ENCODE measurements at places on chromosomes 3 and 15.
A peak's percentile ranks its signal among the peaks of the same experiment; 100 is the strongest.

DNA sequence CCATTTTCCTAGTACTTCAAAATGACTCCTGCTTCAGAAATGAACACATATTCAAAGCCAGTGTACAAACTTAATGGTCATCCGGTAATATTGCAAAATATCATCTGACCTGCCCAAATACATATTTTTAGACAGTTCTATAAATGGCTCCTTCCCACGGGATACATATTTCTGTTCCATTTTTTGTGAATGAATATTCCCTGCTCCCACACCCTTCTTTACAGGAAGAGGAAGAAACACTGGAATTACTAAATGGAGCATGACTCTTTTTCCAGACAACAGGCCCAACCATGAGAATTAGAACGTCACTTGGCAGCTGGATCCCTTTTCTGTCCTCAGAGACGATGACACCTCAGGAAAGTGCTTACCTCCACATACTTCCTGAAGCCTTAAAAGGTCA, 38.0 kb upstream of the CBLB start:
- peak; percentile 71 for DNase-seq

DNA sequence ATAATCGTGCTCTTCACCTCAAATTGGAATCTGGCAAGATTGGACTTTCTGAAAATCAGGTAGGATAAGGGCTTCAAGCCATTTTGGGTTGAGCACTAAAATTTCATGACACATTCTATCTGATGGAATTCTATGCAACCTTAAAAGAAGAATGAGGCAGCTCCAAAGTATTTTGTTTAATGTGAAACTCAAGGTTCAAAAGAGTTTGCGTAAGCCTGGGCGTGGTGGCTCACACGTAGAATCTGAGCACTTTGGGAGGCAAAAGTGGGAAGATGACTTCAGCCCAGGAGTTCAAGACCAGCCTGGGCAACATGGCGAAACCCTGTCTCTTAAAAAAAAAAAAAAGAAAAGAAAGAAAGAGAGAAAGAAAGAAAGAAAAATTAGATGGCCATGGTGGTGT, 3.6 kb upstream of the PLA1A start:
- no peak for DNase-seq

GRCh38 chr3:22371036-22371435, 620.0 kb upstream of the ZNF385D start:
- no peak for DNase-seq

DNA sequence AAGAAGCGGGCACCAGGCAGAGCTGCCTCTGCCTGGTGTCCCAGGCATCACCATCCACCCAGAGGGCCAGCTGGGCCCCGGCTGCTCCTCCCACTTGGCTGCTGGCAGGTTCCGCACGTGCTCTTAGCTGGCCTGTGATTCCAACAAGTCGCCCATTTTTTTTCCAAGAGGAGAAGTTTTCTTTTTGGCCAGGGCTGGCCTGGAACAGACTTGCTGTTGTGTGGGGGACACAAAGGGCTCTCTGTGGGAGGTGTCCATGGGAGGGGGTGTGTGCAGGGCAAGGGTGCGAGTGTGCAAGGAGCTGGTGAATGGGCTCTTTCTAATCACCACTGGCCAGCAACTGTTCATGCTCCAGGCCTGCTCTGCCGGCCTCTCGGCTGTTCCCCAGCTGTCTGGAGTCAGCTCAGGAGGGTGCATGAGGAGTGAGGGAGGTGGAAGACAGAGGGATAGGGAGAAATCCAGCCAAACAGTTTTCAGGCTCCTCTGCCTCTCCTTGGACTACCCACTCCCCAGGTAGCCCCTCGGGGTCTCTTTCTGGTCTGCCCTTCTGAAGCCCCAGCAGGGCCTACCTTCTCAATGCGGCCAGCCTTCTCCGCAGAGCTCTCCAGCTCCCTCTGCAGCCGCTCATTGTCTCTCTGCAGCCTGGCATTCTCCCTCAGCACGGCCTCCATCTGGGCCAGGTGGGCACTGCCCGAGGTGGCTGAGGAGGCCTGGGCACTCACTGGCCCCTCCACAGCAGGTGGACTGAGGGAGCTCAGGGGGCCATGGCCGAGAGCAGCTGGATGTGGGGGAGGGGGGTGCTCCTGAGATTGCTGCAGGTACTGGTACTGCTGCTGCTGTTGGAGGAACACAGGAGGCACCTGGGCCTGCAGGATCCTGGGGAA, 7.1 kb downstream of the AMOTL2 start:
- DNase-seq, result no peak

DNA sequence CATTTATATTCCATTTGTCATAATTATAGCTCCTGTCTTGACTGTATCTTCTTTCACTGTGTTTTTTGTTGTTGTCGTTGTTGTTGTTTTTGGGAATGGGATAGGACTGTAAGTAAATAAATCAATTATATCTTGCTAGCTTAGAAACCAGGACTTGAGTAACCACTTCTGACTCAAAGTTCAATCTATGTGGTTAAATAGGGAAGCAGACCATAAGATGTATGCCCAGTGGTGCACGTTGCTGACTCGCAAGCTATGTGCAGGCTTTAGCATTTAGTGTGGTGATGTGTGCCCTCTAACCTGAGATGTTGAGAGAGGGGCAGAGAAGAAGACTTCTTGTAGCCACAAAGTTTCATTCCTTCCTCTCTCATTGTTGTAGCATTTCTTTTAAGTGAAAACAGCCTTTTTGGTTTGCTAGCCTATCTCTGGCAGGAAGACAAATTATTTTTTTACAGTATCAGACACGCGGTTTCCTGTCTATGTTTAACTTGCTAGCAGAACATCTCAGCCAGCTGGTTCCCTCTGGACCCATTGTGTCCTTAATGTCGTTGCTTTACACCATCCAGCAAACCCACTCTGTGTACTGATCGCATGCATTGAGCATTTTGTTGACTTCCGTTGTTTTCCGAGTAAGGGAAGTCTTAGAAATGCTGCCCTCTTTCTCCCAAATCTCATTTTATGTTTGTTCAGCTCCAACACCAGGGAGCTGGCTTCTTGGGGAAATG, 52.1 kb downstream of the TGFBR2 start:
- peak; percentile 84 for DNase-seq

GRCh38 chr15:35751413-35752133, 205.6 kb upstream of the DPH6 start:
- peak; percentile 78 for DNase-seq

GRCh38 chr15:100847194-100847593, 32.4 kb upstream of the ALDH1A3 start:
- no peak for DNase-seq

GRCh38 chr3:151329363-151329762, at the start of gene P2RY13:
Gene P2RY13, minus strand, starts transcription at chr3:151329549. Its CDS starts 21 bp downstream, at chr3:151329528.
- no peak for DNase-seq

- DNase-seq, result peak; percentile 81
These were observed 351.8 kb upstream of the TPRG1 start for GRCh38 chr3:188819939-188820338.

- DNase-seq, result peak; percentile 54
These were observed 92.9 kb downstream of the UBE3A start for GRCh38 chr15:25345943-25346342.

DNA sequence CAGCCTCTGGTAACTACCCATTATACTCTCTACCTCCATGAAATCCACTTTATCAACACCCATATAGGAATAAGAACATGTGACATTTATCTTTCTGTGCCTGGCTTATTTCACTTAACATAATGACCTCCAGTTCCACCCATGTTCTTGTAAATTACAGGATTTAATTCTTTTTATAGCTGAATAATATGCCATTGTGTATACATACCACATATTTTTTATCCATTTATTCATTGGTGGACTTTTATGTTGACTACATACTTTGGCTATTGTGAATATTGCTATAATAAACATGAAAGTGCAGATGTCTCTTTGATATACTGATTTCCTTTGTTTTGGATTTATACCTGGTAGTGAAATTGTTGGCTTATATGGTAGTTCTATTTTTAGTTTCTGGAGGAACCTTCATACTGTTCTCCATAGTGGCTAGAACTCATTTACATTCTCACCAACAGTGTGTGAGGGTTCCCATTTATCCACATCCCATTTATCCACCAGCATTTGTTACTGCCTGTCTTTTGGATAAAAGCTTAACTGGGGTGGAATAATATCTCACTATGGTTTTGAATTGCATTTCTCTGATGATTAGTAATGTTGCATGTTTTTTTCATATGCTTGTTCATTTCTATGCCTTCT, 473.4 kb downstream of the TBL1XR1 start:
- DNase-seq, result no peak

- DNase-seq, result no peak
These were observed 1.1 kb downstream of the SNRK start for GRCh38 chr3:43287500-43287873.

DNA sequence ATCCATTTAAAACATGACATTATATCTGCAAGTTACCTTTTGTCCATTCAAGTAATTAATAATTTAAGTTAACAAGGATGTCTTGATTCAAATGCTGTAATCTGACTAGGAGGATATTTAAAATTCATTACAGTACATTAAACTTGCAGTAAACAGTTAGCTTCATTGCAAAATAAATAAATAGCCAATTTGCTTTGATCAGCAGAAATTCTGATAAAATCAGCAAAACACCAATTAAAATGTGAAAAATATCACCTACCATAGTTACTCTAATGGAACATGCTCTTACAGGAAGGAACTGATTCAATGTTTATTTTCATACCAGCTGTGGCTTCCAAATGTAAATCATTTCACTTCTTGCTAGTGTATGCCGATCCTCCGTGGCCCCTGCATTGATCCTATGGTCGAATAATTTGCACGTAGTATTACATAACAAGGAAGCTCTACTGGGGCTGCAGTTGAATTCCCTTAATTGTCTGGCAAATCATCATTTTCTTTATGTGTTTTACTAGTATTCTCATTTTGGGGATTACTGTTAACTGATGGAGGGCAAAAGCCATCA, 150.7 kb downstream of the FOXB1 start:
- peak; percentile 23 for DNase-seq

GRCh38 chr3:131151-131888, 65.2 kb upstream of the CHL1 start:
- no peak for DNase-seq

DNA sequence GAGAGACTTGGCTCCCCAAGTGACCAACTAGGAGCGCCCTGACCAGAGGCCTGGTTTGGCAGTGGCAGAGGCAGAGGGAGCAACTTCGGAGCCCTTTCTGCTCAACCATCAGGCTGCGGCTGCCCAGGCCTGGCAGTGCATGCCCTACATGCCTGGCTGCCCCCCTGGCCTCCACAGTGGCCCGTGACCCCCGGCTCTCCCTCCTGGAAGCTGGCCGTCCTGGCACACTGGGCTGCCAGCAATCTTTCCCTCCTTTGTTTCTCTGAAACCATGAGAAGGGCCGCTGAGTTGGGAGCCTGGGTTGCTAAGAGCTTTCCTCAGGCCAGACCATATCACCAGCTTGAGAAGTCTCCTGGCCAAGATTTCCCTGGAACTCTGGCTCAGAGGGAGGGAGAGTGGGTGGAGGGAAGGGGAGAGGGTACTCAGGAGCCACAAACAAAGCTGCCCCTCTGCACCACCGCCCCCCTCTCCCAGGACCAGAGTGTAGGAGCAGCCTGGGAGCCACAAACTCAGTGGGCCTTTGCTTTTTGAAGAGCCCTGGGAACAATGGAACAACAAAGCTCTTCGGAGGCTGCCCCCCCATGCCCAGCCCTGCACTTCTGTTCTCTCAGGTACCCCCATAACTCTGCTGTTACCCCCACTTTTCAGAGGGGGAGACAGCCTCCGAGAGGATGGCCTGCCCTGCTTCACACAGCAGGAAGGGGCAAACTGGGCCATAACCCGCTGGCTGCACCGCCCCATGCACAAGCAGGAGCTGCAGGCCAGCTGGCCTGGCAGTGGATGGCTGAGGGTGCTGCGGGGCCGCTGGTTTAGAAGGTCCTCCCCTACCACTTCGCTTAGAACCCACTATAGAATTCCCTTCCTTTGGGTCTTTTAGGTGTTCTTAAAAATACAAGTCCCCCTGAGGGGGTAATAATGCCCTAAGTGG, 11.3 kb downstream of the CORO2B start:
- DNase-seq, result no peak

DNA sequence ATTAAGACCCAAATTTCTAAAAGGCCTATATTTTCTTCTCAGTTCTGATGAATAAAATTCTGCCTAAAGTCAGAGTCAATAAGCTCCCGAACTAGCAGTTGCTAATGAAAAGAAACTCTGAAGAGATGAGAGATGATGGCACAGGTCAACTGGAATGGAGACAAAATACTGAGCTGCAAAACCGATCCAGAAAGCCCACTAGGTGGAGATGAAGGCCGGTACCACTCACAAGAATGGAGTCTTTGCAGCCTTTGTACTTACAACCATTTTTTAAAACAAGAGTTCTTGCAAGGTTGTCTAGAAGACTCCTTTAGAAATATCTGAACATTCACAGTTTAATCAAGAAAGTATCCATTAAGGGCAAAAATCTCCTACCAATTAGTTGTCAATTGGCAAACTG, 119.9 kb upstream of the TJP1 start:
- DNase-seq, result no peak

DNA sequence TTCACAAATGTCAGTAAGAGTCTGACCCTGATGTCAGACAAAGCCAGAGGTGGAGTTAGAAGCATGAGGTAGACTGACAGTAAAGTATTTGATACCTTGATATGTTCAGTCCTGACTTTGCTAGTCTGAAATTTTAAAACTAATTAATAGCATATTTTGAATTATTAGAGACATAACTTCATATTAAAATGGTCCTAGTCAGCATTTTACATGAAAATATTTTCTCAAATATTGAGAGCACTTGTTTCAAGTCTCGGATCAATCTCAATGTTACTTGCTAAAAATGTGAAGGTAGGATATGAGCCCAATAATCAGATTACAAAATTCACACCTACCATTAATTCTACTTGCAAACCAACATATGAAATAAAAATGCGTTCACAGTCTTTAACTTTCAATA, 58.1 kb upstream of the TTC14 start:
- DNase-seq, result no peak

- peak; percentile 98 for DNase-seq
These were observed 202.3 kb downstream of the NEK10 start for GRCh38 chr3:27166888-27167287.

DNA sequence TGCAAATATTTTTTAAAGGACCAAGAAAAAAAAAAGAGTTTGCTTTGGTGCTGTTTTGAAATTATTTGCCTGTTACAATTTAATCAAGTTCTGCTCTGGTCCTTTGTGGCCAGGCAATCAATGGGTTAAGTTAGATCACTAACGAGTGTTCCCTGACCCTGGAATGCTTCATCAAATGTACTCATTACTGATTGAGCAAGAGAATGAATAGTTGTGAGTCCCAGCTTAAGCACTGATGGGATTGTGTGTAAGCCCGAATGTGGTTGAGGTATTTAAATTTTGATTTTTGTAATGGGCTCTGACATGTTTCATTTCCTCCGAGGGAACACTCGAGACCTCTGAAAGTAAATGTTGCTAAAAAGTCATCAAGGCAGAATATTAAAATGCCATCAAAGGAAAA, 699.1 kb downstream of the MCTP2 start:
- no peak for DNase-seq

- DNase-seq, result peak; percentile 3
These were observed 559 bp upstream of the LRRN1 start for GRCh38 chr3:3798631-3799113.

All from iris pigment epithelial cell (primary cell).